ENCODE measurements at places on chromosomes 6 and 20.

DNA sequence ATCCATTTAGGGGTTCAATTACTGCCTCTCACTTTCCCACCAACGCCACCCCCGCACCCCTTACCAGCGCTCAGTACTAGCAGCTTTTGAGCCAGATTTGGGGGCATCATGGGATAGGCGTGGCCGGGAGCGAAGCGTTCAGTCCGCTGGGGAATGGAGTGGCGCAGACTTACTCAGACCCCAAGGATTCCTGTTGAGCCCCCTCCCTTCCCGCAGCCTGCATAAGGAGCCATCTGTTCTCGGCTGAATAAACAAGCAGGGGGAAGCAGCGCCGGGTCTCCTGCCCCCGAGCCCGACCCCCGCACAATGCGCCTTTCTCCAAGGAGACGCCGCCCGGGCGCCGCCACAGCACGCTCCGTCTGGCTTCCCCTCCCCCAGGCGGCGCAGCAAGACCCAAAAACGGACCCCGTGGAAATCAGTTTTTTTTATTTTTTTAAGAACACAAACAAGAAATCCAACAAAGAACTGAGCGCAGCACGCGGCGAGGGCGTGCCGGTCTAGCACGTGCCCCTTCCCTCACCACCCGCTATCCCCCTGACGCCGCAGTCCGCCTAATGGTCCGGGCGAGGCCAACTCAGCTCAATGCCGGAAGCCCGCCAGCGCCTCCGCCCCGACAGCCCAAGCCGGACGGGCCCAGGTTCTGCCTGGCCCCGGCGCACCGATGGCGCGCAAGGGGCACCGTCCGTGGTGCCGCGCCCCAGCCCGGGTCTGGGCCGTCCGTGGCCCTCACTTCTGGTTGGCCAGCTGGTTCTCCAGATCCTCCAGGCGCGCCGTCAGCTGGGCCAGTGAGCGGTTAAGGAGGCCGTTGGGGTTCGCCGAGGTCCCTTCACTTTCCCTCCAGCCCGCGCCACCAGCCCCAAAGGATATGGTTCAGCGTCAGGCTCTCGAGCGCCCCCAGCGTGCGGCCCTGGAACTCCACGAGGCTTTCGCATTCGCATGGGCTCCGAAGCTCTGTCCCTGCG, 13.3 kb upstream of the RBPJL start:
- peak; percentile 97 for DNase-seq

DNA sequence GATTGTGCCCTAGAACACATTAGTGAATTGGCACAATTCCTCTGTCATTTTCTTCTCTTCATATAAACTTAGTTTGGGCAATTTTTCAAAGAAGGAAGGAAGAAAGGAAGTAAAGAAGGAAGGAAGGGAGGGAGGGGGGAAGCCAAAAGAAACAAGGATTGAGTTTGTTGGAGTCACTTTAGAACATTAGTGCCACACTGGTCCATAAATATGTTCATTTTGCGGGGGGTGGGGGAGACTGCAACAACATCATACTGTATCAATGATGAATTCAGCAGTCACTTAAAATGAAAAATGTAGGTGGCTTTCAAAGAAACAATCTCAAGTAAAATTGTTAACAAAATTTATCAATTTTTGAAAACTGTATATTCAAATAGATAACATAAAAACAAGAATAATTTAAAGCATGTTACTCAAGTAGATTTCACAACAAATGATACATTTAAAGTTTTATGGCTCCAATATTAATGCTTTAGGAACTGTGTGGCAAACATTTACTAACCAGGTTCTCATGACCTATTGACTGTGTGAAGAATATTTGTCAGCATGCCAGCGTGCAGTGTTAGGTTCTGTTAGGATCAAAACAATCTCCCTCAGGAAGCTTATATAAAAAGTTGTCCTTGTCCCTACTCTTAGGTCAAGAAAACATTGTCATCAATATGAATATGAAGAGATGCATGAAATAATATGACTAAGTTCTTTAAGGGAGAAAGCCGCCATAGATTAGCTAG, 208.1 kb upstream of the AGPAT4 start:
- DNase-seq: no peak

DNA sequence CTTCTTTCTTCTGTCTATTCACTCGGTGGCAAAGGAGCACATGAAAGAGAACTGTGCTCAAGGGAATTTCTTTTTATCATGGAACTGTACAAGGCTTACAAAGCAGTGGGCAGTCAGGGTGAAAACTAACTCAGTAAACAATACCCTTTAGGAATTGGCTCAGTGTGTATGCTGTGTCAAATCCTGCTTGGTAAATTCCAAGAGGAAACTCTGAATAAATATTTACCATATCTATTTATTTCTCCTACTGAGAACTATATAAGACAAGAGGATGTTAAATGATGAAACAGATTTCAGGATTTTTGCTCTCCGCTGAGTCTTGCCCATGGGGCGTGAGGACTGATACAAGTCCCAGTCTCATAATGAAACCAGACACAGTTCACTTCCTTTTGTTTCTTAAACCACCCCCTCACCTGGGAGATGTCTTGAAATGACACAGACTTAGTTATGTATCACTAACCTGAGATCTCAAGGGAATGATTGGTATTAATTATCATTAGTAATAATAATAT, 188.8 kb downstream of the BACH2 start:
- no peak for DNase-seq

- no peak for DNase-seq
Measured at GRCh38 chr6:157075549-157076450, 247.5 kb downstream of the TMEM242 start.

- DNase-seq: peak; percentile 41
Measured at GRCh38 chr6:79833964-79834284, 113.4 kb downstream of the ELOVL4 start.

DNA sequence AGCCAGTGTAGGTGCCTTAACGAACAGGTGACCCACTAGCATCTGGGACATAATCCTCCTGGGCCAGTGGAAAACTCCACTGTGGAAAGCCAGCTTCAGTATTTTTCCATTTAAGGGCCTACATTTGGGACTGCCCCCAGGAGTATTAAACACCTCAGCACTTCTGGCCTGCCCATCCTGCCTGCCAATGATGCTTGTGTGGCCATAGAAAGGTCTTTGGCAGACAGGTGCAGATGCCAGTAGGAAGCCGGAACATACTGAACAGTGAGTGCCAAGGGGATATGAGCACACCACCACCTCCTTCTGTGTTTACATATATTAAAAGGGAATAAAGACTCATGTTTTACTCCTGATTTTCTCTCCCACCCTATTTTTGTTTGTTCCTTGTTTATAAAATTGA, 19.9 kb downstream of the MCM8 start:
- no peak for DNase-seq

GRCh38 chr6:89828988-89829471, 650 bp upstream of the CASP8AP2 start:
- no peak for DNase-seq

DNA sequence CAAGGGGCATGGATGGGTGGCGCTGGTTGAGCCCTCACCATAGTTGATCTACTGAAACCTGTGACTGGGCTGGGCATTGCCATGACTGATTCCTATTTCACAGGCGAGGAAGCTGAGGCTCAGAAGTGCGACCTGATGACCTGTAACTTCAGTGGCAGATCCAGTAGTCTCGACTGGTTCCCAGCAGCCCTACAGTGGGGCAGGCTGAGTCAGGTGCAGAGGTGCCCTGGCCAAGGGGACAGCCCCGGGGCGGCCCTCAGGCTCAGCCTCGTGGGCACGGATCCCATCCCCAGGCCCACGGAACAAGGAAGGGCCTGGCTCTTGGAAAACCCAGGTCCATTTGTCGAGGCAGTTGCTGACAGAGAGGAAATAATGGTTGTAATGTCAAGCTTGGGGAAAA, 283.0 kb downstream of the CDH4 start:
- DNase-seq: no peak

DNA sequence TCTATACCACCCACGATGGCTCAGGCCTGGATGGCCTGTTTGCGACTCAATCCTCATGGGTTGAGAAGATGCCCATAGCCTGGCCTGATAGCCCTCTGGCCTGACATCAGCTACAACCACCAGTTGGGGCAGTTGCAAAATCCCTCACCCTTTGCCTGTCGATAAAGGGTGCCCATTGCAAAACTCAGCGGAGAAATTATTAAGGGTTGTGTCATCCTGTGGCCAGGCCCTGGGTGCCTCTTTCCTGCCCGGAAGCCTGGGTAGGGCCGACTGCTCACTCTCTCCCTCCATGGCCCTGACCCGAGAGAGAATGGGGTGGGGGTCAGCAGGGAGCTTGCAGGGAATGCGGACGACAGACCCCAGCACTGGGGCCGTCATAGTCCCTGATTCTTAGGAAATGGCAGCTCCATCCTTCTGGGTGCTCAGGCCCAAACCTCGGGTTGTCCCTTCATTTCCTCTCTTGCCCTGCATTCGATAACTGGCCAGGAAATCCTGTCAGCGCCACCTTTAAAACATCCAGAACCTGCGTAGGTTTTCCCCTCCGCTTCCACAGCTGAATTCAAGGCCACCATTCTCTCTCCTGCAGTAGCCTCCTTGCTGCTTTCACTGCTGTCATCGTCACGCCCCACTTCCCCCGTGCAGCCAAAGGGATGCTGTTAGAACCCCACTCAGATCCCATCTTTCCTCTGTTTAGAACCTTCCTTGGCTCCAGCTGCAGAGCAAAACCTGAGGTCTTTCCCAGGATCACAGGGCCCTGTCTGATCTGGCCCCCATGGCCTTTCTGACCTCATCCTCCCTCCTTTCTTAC, 31.1 kb downstream of the CEBPB start:
- no peak for DNase-seq

DNA sequence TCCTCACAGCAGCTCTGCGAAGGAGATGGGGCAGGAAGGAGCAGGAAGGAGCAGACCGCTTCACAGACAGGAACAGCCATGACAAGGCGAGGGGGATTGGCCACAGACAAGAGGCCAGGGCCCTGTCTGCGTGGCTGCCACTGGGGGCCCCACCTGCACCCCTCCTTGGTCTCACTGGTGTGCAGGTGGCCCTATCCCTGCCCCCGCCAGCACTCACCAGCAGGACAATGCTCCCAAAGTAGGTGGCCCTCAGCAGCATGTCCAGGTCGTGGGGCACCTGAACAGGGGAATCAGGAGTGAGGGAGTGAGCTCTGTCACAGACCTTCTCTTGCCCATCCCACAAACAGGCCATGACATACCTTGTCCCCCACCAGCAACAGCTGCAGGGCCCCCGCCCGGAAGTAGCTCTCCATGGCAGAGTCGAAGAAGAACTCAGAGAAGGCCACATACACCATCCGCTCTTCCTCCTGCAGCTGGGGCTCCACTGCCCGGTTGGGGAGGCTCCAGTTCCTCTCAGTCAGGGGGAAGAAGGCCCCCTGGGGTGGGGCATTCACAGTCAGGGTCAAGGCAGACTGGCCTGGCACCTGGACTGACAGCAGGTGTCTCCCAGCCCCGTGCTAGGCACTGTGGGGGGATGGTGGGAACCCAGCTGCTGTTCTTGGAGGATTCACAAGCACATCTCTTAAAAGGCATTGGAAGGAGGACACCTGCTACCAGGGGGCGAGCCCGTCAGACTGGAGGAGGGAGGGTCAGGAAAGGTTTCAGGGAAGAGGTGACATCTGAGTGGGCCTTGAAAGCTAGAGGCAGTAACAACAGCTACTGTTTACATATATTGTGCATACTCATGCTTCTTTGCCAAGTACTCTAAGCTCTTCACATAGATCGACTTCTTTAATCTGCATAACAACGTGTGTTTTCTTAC, 7.1 kb downstream of the PLTP start:
- DNase-seq: no peak

GRCh38 chr20:3315136-3315535, 76.1 kb upstream of the SLC4A11 start:
- DNase-seq: no peak

- DNase-seq: no peak
Measured at GRCh38 chr20:50659975-50660670, 31.2 kb downstream of the RIPOR3 start.

DNA sequence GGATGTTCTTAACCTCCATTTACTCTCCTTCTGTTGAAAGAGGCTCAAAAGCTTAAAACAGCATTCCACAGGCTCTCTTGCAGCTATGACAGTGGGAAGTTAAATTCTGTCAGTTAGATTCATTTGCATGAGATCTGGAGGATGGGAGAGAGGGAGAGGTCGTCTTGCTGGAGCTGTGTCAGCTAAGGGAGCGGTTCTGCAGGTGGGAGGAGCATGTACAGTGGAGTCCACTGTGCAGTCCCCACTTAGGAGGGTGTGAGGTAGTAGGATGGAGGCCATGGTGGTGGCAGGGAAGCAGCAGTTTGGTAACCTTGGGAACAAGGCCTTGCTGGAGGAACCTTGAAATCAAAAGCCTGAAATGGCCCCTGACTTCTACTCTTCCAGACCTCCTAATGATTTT, 12.0 kb upstream of the B4GALT5 start:
- no peak for DNase-seq

- no peak for DNase-seq
Measured at GRCh38 chr20:57040924-57041323, 225.5 kb downstream of the BMP7 start.

DNA sequence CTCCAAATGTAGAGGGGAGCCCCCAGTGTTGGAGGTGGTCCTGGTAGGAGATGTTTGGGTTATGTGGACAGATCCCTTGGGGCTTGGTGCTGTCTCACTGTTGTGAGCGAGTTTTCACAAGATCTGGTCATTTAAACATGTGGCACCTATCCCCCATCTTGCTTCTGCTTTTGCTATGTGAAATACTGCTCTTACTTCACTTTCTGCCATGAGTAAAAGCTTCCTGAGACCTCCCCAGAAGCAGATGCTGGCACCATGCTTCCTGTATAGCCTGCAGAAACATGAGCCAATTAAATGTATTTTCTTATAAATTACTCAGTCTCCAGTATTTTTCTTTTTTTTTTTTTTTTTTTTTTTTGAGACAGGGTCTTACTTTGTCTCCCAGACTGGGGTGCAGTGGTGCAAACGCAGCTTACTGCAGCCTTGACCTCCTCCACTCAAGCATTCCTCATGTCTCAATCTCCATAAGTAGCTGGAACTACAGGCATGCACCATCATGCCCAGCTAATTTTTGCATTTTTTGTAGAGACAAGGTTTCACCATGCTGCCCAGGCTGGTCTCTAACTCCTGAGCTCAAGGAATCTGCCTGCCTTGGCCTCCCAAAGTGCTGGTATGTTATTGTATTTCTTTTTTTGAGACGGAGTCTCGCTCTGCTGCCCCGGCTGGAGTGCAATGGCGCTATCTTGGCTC, 177.1 kb downstream of the ALDH8A1 start:
- DNase-seq: no peak

- peak; percentile 86 for DNase-seq
Measured at GRCh38 chr6:28896505-28897368, 27.0 kb downstream of the TRIM27 start.

DNA sequence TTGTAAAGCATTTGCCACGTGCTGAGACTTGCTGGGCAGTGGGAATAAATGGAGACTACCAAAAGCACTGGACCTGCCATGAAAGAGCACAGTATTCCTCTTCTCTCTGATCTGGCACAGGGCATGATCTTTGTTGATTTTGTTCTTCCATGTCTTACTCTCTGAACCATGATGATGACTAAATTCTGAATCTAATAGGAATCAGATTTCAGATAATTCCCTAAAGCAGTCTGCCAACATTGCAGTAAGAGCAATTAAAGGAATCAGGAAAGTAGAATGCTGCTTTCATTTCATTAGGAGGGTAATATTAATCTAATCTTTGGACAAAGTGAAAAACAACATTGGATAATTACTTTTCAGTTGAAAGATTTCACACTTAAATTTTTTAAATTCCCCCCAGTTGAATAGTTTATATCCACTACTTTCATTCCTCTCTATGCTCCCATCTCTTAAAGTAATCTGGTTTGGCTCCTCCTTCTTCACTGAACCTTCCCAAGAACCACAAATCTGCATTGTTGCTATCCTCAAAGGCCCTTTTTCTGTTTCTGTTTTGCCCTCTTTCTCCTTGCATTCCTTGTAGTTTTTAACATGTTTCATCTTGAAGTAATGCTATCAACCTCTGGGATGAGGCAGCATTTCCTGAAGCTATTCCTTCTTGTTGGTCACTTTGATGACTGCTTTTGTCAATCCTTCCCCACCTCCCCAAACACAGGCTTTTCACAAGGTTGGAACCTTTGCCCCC, 243.2 kb upstream of the TENT5A start:
- DNase-seq: no peak
